ENCODE measurements at places on chromosomes 5 and 9. TPM values are rescaled to one million over a fixed set of nuclear protein-coding genes. Genes with fewer than 3 reads are reported as not detected.

ZNF883 gene
- 1.3 TPM for total RNA-seq

GRCh38 chr9:124784509-124784908 lies 7.6 kb downstream of the OLFML2A start:
- H3K27me3 ChIP-seq = peaks cover 11% of the 10 kb centered on the region
- no peak overlapping the region for H3K27ac ChIP-seq
- DNase-seq = no peak
- H3K4me1 ChIP-seq = peaks cover 2% of the 10 kb centered on the region

DNA sequence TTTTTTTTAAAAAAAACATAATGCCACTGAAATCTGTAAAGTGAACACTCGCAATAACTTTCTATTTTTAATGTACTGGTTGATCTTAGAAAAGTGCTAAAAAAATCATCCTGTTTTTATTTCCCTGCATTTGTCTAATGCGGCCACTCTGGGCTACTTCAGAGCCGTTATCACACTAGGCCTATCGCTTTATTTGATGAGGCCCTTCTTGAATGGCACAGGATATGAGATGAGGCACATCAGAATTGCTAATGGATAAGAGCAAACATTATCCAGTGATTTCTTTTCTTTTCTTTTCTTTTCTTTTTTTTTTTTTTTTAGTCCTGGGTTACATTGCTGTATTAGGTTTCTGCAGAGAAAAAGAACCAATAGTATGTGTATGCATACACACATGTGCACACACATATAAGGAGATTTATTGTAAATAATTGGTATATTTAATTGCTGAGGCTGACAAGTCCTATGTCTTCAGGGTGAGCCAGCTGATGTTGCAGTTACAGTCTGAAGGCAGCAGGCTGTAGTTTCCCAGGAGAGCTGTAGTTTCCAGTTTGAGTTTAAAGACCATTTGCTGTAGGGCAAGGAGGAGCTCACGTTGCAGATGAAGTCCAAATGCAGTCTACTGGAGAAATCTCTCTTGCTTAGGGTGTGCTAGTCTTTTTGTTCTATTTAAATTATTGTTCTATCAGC lies 391.7 kb downstream of the MED10 start:
- no peaks in the 10 kb centered on the region for H3K36me3 ChIP-seq
- no peaks in the 10 kb centered on the region for H3K4me1 ChIP-seq
- DNase-seq = no peak
- H3K27ac ChIP-seq = no peak overlapping the region
- H3K4me3 ChIP-seq = no peak overlapping the region
- H3K27me3 ChIP-seq = no peaks in the 10 kb centered on the region

GRCh38 chr9:31848505-31849285 lies 535.7 kb upstream of the ACO1 start:
- no peak overlapping the region for H3K27ac ChIP-seq
- DNase-seq = no peak

- no peaks in the 10 kb centered on the region for H3K36me3 ChIP-seq
- no peak for DNase-seq
- H3K27ac ChIP-seq = no peak overlapping the region
- H3K4me3 ChIP-seq = no peak overlapping the region
These were observed 311.4 kb upstream of the ITGA1 start for GRCh38 chr5:52476346-52476745.

- H3K4me1 ChIP-seq = no peaks in the 10 kb centered on the region
- DNase-seq = no peak
- H3K27me3 ChIP-seq = no peaks in the 10 kb centered on the region
- H3K27ac ChIP-seq = no peak overlapping the region
- no peaks in the 10 kb centered on the region for H3K36me3 ChIP-seq
- H3K4me3 ChIP-seq = no peak overlapping the region
These were observed 365.7 kb downstream of the DEPDC1B start for GRCh38 chr5:60334281-60334713.

DNA sequence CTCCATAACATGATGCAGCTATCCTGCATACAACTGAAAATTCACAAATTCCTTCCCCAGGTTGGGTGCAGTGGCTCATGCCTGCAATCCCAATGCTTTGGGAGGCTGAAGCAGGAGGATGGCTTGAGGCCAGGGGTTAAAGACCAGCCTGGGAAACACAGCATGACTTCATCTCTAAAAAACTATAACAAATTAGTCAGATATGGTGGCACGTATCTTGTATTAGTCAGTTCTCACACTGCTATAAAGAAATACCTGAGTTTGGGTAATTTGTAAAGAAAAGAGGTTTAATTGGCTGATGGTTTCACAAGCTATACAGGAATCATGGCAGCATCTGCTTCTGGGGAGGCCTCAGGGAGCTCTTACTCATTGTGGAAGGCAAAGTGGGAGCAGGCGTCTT lies 56.4 kb upstream of the DAPK1 start:
- no peak overlapping the region for H3K4me3 ChIP-seq
- H3K27ac ChIP-seq = no peak overlapping the region
- H3K4me1 ChIP-seq = no peaks in the 10 kb centered on the region
- no peak for DNase-seq
- no peaks in the 10 kb centered on the region for H3K36me3 ChIP-seq

- DNase-seq = no peak
- H3K4me3 ChIP-seq = no peak overlapping the region
- H3K4me1 ChIP-seq = no peaks in the 10 kb centered on the region
These were observed 202.8 kb downstream of the DMRTA1 start for GRCh38 chr9:22649384-22649783.

ATG12 gene
- total RNA-seq = 64.2 TPM

DNA sequence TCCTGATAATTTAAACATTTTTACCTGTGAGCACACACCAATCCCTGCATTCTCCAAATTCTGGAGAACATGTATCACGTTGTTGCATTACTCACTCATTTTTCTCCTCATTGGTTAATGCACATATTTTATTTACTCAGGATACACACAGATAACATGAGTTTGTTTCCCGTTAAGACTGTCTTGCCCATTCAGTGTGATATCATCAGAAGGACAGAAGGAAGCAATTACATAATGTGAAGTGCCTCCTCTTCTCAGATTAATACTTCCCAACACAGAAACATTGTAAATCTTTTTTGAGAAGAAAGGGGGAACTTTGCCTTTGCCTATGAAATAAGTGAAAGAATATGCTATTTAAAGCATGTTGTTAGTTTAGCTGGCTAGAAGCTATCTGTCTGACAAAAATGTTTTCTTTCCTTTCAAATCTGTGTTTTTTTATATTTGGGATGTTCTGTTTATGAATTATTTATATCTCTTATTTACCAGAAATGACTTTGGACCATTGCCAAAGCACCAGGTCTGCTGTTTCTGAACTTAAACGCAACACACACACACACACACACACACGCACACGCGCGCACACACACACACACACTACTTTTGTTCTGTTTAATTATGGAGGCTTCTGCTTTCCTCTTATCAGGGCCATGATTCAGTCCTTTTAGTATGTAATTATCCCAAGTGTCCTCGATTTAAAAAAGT lies 186.5 kb downstream of the CHSY3 start:
- H3K4me1 ChIP-seq = no peaks in the 10 kb centered on the region
- no peak for DNase-seq
- no peak overlapping the region for H3K27ac ChIP-seq
- H3K4me3 ChIP-seq = no peak overlapping the region
- no peaks in the 10 kb centered on the region for H3K36me3 ChIP-seq

TMEM215 gene
- not detected for total RNA-seq

DNA sequence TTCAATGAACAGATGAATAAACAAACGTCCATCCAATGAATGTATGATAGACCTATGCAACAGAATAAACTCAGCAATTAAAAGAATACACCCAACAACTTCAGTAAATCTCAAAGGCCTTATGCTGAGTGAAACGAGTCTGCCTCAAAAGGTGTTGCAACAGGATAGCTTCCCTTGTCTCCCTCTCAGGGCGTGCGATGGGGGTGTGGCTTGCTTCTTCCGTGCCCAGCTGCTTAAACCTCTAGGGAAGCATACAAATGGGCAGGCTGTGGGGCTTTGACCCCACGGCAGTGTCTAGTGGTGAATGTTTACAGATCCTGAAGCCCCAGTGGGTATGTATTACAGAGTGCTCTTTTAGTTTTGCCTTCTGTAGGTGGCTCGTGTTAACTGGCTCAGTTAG lies 87.0 kb upstream of the CCL21 start:
- H3K4me3 ChIP-seq = no peak overlapping the region
- no peaks in the 10 kb centered on the region for H3K4me1 ChIP-seq
- H3K27me3 ChIP-seq = peaks cover 52% of the 10 kb centered on the region
- H3K36me3 ChIP-seq = no peaks in the 10 kb centered on the region
- no peak overlapping the region for H3K27ac ChIP-seq

- H3K4me1 ChIP-seq = no peaks in the 10 kb centered on the region
- no peaks in the 10 kb centered on the region for H3K36me3 ChIP-seq
- peaks cover 9% of the 10 kb centered on the region for H3K27me3 ChIP-seq
- no peak for DNase-seq
- H3K27ac ChIP-seq = no peak overlapping the region
These were observed 458.6 kb upstream of the CLINT1 start for GRCh38 chr5:158317507-158317906.

DNA sequence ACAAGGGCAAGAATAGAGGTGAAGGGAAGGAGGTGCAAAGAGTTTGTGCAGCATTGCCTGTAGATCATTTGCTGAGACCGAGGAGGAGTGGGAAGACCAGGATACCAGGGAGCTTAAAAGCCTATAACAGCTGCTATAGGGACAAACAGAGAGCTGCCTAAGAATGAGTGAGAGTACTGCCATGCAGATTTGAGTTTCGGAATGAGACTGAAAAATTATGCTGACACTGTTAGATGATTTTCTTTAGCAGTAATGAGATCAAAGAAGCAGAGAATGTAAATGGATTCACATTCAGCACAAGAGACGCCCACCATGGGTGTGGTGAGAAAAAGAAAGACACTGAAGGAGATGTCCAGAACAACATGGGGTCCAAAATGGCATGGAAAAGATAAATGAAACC lies 69.7 kb downstream of the EPB41L4A start:
- no peaks in the 10 kb centered on the region for H3K4me1 ChIP-seq
- H3K27me3 ChIP-seq = no peaks in the 10 kb centered on the region
- no peak overlapping the region for H3K27ac ChIP-seq

UBE2QL1 gene
- total RNA-seq = 0.05 TPM

ORM1 gene
- total RNA-seq = not detected

GRCh38 chr9:5820425-5820824 lies 12.5 kb downstream of the ERMP1 start:
- H3K27ac ChIP-seq = peak overlapping the region; percentile 2
- no peak overlapping the region for H3K4me3 ChIP-seq
- DNase-seq = no peak
- peaks cover 9% of the 10 kb centered on the region for H3K36me3 ChIP-seq

GRCh38 chr9:104313396-104314110 lies 190.5 kb upstream of the OR13F1 start:
- DNase-seq = no peak
- no peaks in the 10 kb centered on the region for H3K36me3 ChIP-seq
- H3K4me3 ChIP-seq = no peak overlapping the region
- no peaks in the 10 kb centered on the region for H3K27me3 ChIP-seq

- H3K27ac ChIP-seq = no peak overlapping the region
- H3K27me3 ChIP-seq = no peaks in the 10 kb centered on the region
- no peaks in the 10 kb centered on the region for H3K4me1 ChIP-seq
- no peak overlapping the region for H3K4me3 ChIP-seq
- DNase-seq = no peak
- H3K36me3 ChIP-seq = no peaks in the 10 kb centered on the region
These were observed 59.7 kb downstream of the PRELID2 start for GRCh38 chr5:145775411-145775810.

DNA sequence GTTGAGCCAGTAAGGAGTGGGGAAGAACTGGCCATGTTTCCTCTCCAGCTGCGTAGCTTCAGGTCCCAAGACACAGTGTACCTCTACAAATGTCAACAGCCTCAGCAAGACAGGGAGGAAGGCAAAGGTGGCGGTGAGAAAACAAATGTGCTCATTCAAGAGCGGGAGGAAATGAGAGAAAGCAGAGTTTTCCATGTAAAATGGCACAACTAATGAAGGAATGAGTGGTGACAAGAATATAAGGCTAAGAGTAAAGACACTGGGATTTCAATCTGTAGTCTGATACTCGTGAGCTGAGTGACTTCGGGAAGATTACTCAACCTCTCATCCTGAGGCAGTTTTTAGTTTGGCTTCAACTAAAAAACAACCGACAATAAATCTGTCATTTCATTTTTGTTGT lies 67.6 kb downstream of the DPYSL3 start:
- no peaks in the 10 kb centered on the region for H3K4me1 ChIP-seq
- H3K36me3 ChIP-seq = no peaks in the 10 kb centered on the region
- DNase-seq = no peak
- H3K27ac ChIP-seq = no peak overlapping the region
- no peak overlapping the region for H3K4me3 ChIP-seq
- H3K27me3 ChIP-seq = peaks cover 39% of the 10 kb centered on the region

SLC36A2 gene
- total RNA-seq = not detected

GRCh38 chr5:58582019-58582802 lies 664 bp upstream of the RAB3C start:
- peak overlapping the region; percentile 85 for H3K4me3 ChIP-seq
- DNase-seq = no peak

ASPN gene
- not detected for total RNA-seq

DNA sequence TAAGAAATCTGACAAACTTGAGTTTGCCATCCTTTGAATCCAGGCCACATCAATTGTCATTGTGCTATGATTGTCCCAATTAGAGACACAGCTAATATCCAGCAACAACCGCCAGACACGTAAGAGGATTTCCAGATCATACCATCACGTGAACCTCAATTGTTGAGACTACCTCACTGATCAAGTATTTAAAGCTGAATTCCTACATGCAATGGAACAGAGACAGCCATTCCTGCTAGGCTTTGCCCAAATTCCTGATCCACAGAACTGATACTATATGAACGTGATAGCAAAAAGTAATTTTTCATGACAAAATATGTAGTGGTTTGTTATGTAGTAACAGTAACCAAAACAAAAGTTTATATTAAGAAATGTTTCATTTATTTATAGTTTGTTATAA lies 657.7 kb downstream of the PRR16 start:
- no peak overlapping the region for H3K27ac ChIP-seq
- no peaks in the 10 kb centered on the region for H3K27me3 ChIP-seq
- H3K4me1 ChIP-seq = no peaks in the 10 kb centered on the region
- no peak for DNase-seq

ARHGEF37 gene
- total RNA-seq = 0.25 TPM

- H3K27me3 ChIP-seq = no peaks in the 10 kb centered on the region
- H3K4me1 ChIP-seq = peaks cover 3% of the 10 kb centered on the region
- no peak overlapping the region for H3K27ac ChIP-seq
- no peaks in the 10 kb centered on the region for H3K36me3 ChIP-seq
- no peak for DNase-seq
These were observed 187.6 kb downstream of the GADD45G start for GRCh38 chr9:89792189-89793123.

Data from T-helper 17 cell (primary cell).